ENCODE measurements at places on chromosomes 11 and 22.

DNA sequence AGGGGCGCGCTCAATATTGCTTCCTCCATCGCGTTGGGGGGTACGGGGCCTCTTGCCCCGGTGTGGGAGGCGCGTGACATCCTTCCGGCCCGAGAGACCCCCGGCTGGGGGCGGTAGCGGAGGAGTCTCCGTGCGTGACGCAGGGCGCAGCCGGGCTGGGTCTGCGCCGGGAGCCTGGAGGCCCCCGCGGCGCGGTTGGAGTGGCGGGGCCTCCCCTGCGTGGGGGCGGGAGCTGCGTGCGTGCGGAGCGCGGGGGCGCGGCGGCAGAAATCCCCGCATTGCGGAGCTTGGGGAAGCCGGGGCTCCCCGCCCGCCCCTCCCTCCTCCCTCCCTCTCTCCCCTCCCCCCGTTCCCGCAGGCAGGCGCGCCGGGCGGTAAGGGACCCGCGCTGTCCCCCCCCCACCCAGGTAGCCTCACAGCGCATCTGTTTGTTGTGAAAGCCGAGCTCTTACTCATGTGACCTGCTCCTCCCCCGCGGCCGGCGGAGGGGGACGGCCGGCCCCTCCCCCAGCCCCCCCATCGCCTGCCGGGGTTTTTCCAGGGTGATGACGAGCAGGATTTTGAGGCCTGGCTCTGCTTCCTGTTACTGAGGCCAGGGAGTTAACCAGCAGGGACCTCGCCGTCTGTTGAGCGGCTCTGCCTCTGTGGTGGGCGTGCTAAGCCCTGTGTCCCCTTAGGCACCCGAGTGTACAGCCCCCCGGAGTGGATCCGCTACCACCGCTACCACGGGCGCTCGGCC is 1.6 kb downstream of the PIM3 start:
- peak overlapping the region; percentile 90 for H3K27ac ChIP-seq
- peaks cover 81% of the 10 kb centered on the region for H3K36me3 ChIP-seq
- peak overlapping the region; percentile 93 for H3K4me3 ChIP-seq
- no peaks in the 10 kb centered on the region for H3K27me3 ChIP-seq
- peak; percentile 87 for DNase-seq

DNA sequence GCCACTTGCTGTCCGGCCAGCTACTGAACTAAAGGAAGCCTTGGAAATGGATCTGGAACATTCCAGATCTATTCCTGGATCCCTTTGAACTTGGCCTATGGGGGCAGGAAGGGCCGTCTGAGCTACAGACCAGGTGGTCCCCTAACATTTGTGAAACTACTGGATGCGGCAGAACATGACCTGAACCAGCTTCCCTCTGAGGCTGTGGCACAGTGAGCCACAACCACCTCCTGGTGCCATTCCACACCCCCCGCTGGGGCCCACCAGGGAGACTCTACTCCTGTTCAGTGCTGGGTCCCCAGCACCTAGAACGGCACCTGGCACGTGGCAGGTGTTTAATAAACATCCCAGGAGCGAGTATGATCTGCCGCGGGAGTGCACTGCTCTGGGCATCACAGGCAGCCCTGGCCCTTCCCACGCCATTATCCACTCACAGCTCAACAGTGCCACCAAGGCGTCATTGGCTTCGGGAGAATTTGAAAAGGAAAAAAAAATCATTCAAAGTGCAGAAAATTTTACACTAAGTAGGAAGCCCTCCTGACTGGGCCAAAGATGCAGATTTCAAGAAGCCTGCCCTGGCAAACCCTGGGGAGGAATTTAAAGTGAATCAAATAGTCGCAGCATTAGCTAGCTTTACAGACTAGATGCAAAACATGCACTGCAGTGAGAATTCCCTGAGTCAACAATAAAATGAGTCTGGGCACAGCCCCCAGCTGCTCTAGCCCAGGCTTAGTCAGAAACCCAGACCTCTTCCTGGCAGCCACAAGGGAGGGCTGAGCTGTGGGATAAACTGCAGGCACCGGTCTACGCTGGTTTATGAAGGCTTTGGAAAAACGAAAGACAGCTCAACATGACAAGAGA is 14.3 kb upstream of the EFCAB6 start:
- H3K27me3 ChIP-seq, result peaks cover 4% of the 10 kb centered on the region
- no peak for DNase-seq
- H3K27ac ChIP-seq, result no peak overlapping the region
- H3K4me3 ChIP-seq, result no peak overlapping the region
- H3K36me3 ChIP-seq, result no peaks in the 10 kb centered on the region

- no peak overlapping the region for H3K27ac ChIP-seq
- H3K4me3 ChIP-seq, result no peak overlapping the region
- peaks cover 10% of the 10 kb centered on the region for H3K36me3 ChIP-seq
- H3K4me1 ChIP-seq, result peaks cover 16% of the 10 kb centered on the region
Observed at GRCh38 chr22:47134222-47134621, 371.8 kb downstream of the TBC1D22A start.

DNA sequence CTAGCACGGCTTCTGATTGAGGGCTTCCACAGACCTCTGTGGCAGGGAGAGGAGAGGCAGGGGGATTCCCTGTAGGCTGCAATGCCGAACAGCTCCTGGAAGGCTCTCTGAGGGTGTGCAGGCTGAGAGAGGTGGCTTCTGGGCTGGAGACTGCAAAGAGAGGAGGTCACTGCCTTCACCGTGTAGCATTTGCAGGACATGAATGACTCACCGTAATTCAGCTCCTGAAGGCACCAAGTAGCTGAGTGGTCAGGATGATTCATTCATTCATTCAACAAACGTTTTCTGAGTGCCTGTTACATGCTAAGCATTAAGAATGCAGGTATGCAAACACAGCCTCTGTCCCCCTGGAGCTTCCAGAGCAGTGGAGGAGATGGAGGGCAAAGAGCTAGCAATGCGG is 18.0 kb upstream of the EIF3D start:
- DNase-seq, result peak; percentile 46
- H3K36me3 ChIP-seq, result peaks cover 4% of the 10 kb centered on the region
- peak overlapping the region; percentile 37 for H3K27ac ChIP-seq
- H3K27me3 ChIP-seq, result peaks cover 54% of the 10 kb centered on the region
- H3K4me1 ChIP-seq, result peaks cover 19% of the 10 kb centered on the region
- H3K4me3 ChIP-seq, result peak overlapping the region; percentile 4

DNA sequence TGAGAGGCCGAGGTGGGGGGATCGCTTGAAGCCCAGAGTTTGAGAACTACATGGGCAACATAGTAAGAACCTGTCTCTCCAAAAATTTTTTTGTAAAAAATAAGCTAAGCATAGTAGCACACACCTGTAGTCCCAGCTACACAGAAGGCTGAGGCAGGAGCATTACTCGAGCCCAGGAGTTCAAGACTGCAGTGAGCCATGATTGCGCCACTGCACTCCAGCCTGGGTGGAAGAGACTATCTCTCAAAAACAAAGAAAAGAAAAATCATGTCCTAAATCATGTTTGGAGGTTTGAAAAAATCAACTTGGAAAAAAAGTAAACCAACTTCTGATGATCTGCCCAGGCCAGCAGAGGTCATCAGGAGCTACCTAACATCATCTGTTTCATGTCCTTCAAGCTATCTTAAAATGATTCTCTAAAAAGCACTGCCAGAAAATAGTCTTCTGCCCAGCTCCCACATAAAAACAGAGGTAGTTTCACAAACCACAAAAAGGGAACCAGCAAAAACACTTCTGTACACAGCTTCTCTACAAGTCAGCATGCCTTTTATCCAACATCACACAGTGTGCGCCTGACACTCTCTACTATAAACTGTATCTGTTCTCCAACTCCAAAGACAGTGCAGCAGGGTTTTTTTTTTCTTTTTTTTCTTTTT is 165.0 kb downstream of the SOX6 start:
- H3K27ac ChIP-seq, result no peak overlapping the region
- peaks cover 9% of the 10 kb centered on the region for H3K4me1 ChIP-seq
- no peak for DNase-seq
- H3K36me3 ChIP-seq, result no peaks in the 10 kb centered on the region

GRCh38 chr11:60914633-60915247 is 782 bp downstream of the TMEM109 start:
- peak overlapping the region; percentile 97 for H3K4me3 ChIP-seq

- H3K36me3 ChIP-seq, result peaks cover 32% of the 10 kb centered on the region
- no peaks in the 10 kb centered on the region for H3K27me3 ChIP-seq
- H3K4me3 ChIP-seq, result peak overlapping the region; percentile 91
- no peaks in the 10 kb centered on the region for H3K4me1 ChIP-seq
- DNase-seq, result peak; percentile 25
- H3K27ac ChIP-seq, result peak overlapping the region; percentile 78
Observed at GRCh38 chr11:73760135-73760678, 667 bp downstream of the RAB6A start.

DNA sequence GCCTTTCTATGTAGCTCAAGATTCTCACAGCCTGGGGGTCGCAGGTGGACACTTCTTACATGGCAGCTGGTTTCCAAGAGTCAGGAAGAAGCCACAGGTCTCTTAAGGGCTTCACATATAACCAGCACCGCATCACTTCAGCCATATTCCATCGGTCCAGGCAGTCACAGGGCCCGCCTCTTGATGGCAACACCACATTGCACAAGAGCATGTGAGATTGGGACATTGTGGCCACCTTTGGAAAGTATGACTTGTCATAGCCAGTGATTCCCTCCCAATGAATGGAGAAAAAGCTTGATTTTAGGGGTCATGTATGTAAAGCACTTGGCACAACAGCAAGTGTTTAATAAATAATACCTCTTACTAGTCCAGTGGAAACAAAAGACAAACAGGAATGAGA is 98.3 kb downstream of the NCAM1 start:
- peaks cover 31% of the 10 kb centered on the region for H3K27me3 ChIP-seq
- H3K27ac ChIP-seq, result no peak overlapping the region
- H3K4me3 ChIP-seq, result no peak overlapping the region
- no peaks in the 10 kb centered on the region for H3K36me3 ChIP-seq
- DNase-seq, result no peak

DNA sequence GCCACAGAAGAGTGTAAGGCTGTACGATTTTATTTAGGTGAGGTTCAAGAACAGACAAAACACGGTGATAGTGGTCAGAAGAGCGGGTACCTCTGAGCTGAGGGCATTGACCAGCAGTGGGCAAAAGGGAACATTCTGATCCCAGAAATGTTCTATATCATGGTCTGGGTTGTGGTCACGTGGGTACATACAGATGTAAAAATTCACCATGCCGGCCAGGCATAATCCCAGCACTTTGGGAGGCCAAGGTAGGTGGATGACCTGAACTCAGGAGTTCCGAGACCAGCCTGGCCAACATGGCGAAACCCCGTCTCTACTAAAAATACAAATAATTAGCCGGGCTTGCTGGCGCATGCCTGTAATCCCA is 31.1 kb upstream of the GCAT start:
- peaks cover 72% of the 10 kb centered on the region for H3K36me3 ChIP-seq
- peak overlapping the region; percentile 89 for H3K27ac ChIP-seq
- peaks cover 15% of the 10 kb centered on the region for H3K4me1 ChIP-seq
- no peaks in the 10 kb centered on the region for H3K27me3 ChIP-seq
- peak overlapping the region; percentile 16 for H3K4me3 ChIP-seq

DNA sequence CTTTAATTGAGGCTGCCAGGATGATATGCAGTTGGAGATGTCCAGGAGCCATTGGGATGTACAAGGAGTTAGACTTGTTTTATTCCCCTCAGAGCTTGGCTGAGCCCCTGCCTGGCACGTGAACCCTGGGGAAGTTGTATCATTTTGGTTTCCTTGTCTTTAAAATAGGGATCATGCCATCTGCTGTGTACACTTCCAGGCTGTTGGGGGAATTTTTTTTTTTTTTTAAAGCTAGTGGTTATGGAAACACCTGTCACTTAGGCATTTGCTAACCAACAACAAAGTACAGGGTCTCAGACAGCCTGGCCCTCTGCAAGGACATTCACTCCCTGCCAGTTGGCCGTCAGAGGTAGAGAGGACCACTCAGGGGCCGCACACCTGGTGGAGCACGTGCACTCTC is 8.5 kb upstream of the RAB1B start:
- no peak overlapping the region for H3K27ac ChIP-seq
- peaks cover 64% of the 10 kb centered on the region for H3K36me3 ChIP-seq
- no peaks in the 10 kb centered on the region for H3K27me3 ChIP-seq
- H3K4me1 ChIP-seq, result peaks cover 19% of the 10 kb centered on the region

GRCh38 chr11:15795378-15795777 is 561.0 kb downstream of the SOX6 start:
- H3K27ac ChIP-seq, result no peak overlapping the region
- H3K27me3 ChIP-seq, result no peaks in the 10 kb centered on the region
- H3K4me1 ChIP-seq, result peaks cover 8% of the 10 kb centered on the region
- no peak for DNase-seq
- no peaks in the 10 kb centered on the region for H3K36me3 ChIP-seq
- H3K4me3 ChIP-seq, result no peak overlapping the region

DNA sequence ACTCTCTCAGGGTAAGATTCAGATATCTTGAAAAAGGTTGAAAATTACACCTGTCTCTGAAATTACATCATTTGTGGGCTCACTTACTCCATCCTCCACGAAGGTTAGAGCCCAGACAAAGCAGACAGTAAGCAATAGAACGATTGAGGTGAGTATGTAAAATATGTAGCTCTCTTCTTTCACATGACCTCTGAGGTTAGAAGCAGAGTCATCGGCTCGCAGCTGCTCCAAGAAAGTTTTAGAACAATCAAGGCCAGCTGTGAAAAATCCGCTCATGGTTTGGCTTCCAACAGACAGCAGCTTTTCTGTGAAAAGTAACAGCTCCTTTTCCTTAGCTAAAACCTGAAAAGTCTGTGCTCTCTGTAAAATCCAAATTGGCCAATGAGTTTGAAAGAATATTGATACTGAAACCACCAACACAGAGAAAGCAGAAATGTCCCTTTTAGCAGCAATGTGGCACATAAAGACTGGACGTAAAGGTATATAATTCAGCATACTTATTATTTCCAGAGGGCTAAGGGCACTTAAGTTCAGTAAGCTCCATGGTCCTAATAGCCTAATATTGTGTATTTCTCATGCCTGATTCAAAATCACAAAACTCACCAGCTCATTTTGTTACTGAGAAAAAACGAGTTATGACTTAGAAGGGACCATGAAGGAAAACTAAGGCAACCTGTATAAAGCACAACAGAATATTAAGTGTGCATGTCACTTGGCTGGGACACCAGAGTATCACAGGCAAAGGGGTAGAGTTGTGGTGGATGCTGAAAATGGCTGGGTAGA is 78.2 kb downstream of the FAM76B start:
- peaks cover 21% of the 10 kb centered on the region for H3K4me1 ChIP-seq
- H3K27me3 ChIP-seq, result no peaks in the 10 kb centered on the region
- H3K4me3 ChIP-seq, result no peak overlapping the region

- no peaks in the 10 kb centered on the region for H3K27me3 ChIP-seq
- peak overlapping the region; percentile 84 for H3K27ac ChIP-seq
- H3K36me3 ChIP-seq, result peaks cover 36% of the 10 kb centered on the region
Observed at GRCh38 chr11:47215366-47215910, 664 bp downstream of the DDB2 start.

DNA sequence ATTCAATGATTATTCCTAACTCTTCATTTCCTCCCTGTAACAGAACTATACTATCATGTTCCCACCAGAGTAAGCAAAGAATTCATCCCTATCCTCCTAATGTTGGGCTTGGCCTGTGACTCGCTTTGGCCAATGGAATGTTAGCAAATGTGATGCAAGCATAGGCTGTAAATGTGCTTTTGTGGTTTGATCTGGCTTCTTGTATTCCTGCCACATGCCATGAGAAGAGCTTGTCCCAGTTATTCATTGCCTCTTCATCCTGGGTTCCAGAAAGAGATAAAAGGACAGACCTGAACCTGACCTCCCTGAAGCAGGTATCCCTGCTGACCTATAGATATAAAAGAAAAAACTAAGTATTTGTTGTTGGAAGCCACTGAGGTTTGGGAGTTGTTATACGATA is 51.0 kb downstream of the SYTL2 start:
- no peaks in the 10 kb centered on the region for H3K36me3 ChIP-seq
- no peak for DNase-seq
- peak overlapping the region; percentile 27 for H3K27ac ChIP-seq

Data from Calu3 (cell line).